ENCODE measurements at places on chromosomes 6 and 20.

DNA sequence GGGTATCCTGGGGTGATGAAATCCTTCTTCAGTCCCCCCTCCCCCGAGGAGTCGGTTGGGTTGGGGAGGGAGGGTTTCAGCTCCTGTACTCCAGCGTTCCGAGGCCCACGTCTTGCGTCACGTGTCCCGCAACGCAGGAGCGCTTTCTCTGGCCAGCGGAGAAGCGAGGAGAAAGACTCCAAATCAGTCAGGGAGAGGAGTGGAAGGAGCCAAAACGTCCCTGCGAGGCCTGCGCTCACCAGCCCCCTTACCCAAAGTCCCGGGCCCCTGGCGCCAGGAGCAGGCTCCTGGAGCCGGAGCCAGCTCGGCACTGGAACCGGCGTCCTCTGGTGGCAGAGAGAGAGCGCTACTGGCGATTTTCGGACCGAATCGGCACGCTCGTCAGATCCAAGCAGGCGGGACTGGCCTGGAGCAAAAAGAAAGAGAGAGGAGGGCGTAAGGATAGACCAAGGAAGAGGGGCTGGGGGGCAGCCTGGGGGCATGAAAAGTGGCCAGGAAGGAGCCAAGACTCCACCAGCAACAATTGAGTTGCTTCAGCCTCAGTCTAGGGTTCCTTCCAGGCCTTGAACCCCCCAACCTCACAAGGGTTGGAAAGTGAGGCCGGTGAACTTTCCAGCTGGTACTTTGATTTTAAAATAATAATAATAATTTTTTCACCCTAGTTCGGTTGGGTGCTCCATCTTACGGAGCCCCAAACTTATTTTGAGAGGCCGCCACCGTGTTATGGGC lies at the start of gene GNAS:
Gene GNAS, plus strand, starts transcription at position 174 of the 729 bp plus-strand sequence.
- DNase-seq = no peak

DNA sequence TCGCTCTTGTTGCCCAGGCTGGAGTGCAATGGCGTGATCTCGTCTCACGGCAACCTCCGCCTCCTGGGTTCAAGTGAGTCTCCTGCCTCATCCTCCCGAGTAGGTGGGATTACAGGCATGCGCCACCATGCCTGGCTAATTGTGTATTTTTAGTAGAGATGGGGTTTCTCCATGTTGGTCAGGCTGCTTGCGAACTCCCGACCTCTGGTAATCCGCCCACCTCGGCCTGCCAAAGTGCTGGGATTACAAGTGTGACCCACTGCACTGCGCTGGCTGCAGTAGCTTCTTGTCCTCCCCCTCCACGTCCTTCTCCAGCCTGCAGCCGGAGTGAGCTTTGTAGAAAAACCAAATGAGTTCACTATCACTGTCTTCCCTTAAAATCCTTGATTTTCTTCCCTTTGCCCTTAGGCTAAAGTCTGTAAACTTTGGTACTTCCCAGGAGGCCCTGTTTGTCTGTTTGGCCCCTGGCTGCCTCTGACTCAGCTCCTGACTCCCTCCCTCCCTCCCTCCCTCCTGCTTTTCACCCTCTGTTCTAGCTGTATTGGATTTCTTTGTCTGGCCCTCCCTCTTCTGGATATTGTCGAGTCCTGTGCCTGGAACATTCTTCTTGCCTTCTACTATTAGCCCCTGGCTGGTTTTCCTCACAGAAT lies 12.9 kb downstream of the PARD6B start:
- DNase-seq = peak; percentile 68

GRCh38 chr20:7010527-7010926 lies 243.0 kb downstream of the BMP2 start:
- DNase-seq = no peak

- peak; percentile 52 for DNase-seq
These were observed 38.4 kb upstream of the EIF2S2 start for GRCh38 chr20:34150306-34151000.

DNA sequence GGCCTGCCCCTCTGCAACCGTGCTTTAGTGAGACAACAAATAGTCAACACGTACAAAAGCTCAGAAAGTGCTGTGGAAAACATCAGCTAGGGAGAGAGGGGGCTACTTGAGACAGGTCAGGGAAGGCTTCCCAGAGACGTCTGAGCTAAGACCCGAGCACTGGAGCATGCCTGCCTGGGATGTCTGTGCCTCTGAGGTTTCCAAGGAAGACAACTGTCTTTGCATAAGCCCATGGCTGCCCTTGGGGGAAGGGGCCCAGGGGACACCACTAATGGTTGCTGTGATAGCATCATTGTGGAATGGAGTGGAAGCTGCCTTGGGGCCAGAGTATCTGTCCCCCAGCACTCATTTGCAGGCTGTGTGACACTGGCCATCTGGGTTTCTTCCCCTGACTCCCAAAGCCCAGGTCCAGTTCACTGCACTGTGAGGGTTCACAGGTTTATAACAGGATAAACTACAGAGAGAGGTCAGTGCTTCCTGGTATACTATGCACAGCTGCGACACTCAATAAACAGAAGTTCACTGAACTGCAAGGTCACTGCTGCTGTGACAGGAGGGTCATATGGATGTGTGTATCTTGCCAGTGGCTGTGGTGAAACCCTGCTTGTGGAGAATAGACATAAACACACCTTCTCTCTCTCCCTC lies 1.5 kb upstream of the ARFGEF2 start:
- DNase-seq = no peak

DNA sequence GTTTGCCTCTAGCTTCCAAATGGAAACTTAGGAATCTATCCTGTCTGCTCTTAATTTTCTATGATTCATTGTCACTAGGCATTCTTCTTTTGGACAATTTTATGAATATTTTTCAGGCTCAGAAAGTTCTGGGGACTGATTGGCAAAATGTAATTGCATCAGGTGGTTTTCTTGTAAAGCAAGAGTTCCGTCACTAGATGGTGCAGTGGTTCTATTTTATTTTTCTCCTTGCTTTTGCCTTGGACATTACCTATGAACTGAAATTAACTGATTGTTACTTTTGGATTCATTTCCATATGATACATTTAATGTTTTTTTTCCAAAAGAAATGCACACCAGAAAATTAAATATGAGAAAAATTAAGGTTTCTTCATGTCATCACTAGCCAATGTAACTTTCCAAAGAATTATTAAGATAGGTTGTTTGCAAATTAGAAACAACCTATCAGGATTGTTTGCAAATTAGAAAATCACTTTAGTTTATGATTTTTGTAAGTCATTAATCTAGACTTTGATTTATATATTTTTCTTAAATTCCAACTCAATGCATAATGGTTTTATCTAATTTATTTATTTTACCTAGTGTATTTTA lies 48.0 kb downstream of the TMEM170B start:
- DNase-seq = peak; percentile 38

- DNase-seq = peak; percentile 59
These were observed 95.5 kb upstream of the AGPAT4 start for GRCh38 chr6:161369339-161369738.

DNA sequence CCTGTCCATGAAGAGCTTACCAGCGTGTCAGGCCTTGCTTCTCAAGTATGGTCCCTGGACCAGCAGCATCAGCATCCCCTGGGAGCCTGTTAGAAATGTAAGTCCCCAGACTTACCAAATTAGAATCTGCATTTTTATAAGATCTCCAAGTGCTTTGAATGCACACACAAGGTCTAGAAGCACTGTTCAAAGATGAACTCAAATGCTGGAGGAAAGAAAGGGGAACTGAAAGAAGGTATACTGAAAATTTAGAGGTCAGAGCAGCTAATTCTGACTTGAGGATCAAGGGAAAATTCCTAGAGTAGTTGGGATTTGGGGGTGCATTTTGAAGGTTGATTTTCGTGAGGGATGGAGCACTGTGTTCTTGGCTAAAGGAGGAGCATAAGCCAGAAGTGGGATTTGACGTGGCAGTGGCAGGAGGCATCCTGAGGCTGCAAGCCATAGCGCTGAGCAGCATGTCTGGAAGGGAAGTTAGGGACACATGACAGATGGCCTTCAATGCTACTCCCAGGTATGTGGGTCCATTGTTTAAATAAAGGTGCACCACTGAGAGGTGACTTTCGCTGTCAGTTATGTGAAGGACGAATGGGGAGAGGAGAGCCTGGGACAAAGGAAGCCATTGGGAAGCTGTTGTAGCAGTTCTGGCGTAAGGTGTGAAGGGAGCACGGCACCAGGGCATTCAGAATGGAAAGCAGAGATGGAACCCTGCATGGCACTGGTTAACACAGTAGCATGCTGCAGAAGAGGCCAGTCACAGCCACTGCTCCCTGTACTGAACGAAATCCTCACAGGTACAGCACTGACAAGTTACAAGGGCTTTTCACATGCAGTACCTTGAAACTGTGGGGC lies 36.2 kb downstream of the ARMC2 start:
- DNase-seq = no peak

- no peak for DNase-seq
These were observed 67.2 kb upstream of the PTGIS start for GRCh38 chr20:49635166-49635565.

DNA sequence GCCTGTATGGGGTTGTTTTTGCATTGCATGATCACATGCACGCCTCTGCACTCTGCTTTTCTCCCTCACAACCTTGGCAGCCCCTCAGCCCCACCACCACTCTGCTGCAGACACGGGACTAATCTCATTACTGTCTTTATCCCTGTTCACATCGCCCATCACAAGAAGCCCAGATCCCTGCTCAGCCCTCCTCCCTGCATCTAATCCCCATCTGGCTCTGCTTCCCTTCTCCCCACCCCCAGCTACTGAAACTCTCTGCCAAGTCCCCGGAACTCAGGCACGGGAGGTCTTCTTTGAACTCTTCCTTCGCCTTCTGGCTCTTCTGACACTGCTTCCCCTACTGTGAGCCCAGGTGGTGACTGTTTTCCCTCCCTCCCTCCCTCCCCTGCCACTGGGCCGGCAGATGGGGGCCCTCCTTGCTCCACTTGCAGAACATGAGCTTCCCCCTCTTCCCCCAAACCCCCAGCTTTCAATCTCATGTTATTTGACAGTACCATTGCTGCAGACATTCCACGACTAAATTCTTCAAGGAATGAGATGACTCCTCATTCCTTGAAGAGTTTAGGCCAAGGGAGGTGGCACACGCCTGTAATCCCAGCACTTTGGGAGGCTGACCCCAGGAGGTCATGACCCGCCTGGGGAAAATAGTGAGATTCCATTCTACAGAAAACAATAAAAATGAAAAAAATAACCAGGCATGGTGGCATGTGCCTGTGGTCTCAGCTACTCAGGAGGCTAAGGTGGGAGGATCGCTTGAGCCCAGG lies 21.9 kb upstream of the TULP1 start:
- no peak for DNase-seq

DNA sequence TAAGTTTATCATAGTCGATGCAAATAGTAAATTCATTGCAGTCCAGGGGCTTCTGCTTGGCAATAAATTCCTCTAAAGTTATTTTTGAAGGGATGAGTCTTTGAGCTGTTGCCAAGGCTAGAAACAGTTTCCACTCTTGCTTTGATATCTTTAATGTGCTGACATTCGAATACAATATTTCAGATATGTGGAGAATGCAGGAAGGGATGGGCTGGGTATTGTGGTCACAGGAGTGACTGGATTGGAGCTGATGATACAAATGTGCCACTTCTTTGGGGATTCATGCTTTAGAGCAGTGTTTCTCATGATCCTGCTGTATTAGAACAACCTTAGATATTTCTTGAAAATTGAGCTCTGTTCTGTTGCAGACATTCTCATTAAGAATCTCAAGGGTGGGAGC lies 139.0 kb downstream of the PRDM13 start:
- DNase-seq = no peak

- DNase-seq = no peak
These were observed 41.0 kb downstream of the HFE start for GRCh38 chr6:26128013-26128771.

- no peak for DNase-seq
These were observed 552.3 kb upstream of the JARID2 start for GRCh38 chr6:14693301-14694192.

GRCh38 chr6:167858086-167858591 lies 31.4 kb downstream of the AFDN start:
- DNase-seq = peak; percentile 32

DNA sequence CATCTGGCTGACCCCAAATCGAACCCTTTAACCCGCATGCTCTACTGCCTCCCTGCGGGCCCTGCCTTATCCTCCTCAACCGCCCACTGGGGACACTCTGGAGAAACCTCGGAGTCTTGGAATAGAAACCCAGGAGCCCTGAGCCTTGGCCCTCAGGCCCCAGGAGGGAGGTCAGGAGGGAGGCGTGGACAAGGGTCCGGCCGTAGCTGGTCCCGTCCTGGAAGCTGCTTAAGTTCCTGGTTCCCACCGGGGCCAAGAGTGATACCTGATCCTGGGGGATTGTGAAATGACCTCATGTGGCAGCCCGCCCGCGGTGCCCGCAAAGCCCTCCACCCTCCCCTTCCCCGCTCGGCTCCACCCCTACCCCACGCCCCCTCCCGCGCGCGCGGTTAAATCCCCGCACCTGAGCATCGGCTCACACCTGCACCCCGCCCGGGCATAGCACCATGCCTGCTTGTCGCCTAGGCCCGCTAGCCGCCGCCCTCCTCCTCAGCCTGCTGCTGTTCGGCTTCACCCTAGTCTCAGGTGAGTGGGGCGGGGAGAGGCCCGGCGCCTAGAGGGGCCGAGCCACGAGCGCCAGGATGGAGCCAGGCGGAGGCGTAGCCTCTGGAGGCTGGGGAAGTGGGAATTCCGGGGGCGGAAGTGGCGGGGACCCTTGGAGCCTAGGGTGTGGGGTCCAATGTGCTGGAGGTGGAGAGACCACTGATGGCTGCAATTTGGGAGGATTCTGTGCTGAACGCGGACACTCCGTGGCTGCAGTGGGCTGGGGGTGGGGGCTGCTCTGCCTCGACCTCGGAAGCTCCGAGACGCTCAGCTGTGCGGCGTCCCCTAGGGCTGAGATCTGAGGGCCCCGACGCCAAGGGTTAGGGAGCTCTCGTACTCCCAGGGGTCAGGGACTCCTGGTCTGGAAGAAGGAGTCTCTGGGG lies at the start of gene WFDC2:
Gene WFDC2, plus strand, starts transcription at position 418 of the 926 bp plus-strand sequence. Its CDS starts 29 bp downstream, at position 447.
- no peak for DNase-seq

Data from fibroblast of skin of left quadriceps (primary cell).